ENCODE measurements at places on chromosomes 3 and 15. TPM values are rescaled to one million over a fixed set of nuclear protein-coding genes. Genes with fewer than 3 reads are reported as not detected.

DNA sequence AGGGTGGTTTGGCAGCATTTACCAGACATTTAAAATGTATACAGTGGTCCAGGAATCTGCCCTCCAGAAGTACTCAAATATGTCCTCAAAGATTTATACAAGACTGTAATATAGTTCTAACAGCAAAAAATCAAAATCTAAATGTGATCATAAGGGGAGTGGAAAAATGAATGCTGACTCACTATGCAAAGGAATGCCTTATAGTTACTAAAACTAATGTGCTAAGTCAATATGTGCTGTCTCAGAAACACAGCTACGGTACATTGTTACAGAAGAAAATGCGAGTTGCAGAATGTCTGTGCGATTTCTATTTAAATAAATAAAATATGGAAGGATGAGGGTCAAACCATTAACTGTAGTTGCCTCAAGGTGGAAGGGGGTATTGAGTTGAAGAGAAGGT, 230.1 kb upstream of the UBE2E1 start:
- no peak for DNase-seq

GRCh38 chr3:100155128-100155527, 40.8 kb upstream of the FILIP1L start:
- DNase-seq = no peak

DNA sequence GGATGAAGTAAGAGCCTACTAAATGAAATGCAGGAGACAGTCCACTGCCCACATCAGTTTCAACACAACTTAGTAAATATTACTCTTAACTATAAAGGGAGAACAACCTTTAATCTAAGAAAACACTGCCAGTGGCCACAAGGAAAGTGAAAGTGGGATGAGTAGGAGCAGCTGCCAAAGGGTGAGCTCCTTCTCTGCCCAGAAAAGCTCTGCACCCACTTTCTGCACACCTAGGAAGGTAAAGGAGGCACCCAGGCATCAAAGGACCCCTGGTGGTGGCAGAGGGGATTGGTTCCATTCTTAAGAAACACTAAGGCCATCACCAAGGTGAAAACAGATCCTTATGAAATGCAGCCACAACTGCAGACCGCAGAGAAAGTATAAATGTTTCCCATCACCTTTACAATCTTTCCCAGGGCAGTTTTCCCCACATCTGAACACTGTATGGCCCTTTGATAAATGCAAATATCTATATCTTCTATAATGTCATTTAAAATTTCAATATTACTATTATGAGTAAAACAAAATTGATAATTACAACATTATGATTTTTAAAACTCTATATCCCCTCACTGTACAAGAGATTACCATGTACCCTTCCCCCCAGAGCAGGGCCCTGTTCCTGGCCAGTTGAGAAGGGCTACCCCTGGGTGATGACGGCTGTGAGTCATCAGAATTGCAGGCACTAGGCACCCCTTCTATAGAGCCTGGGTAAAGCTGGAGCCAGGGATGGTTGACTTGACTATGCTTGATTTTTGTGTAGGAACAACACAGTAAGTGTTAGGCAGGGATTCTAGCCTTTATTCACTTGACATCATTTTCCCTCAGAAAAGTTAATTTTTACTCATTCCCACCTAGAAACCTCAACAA, 92.0 kb downstream of the SNRK start:
- DNase-seq = no peak

- DNase-seq = no peak
Measured at GRCh38 chr15:88250826-88251225, 5.7 kb downstream of the NTRK3 start.

GRCh38 chr15:43215961-43216360, 4.9 kb downstream of the EPB42 start:
- DNase-seq = no peak

- DNase-seq = no peak
Measured at GRCh38 chr15:34362047-34362773, 4.8 kb downstream of the LPCAT4 start.

DNA sequence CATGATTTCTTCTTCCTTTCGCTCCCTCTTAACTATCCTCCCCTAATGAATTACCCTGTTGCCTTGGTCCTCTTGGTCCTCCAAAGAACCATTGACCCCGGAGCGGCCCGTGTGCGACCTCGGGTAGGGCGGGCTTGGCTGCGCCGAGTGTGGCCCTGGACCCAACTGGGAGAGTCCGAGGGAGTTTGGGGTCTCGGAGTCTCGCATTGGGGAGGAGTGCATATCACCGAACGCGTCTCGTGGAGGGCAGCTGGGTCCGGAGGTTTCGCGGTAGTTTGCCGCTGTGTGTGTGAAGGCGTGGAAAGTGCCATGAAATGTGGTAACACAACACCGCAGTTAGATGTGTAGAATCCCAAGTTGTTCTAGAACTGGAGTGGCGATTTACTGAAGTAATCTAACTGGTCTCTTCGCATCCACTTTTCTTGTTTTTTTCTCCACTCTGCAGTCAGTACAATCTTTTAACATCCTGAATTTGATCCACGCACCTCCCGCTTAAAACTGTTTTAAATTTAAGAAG, 363 bp downstream of the GTF2E1 start:
- DNase-seq = no peak

DNA sequence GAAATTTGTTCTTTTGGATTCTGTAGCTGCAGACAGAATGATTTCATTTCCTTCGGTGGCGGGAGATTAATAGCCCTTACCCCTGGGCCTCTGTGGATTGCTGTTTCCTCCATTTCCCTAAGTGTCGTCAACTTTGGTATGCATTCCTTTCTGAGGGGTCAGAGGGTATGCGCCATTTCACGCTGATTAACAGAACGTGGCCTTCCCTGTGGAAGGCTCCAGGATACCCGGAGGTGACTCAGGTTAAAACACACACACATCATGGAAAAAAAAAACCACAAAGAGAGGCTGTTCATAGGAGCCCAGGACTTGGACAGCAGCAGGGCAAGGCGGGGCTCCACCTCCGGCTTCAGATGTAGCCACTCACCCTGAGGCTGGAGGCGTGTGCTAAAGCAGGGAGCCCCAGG, 51.9 kb downstream of the EPHB1 start:
- no peak for DNase-seq

DNA sequence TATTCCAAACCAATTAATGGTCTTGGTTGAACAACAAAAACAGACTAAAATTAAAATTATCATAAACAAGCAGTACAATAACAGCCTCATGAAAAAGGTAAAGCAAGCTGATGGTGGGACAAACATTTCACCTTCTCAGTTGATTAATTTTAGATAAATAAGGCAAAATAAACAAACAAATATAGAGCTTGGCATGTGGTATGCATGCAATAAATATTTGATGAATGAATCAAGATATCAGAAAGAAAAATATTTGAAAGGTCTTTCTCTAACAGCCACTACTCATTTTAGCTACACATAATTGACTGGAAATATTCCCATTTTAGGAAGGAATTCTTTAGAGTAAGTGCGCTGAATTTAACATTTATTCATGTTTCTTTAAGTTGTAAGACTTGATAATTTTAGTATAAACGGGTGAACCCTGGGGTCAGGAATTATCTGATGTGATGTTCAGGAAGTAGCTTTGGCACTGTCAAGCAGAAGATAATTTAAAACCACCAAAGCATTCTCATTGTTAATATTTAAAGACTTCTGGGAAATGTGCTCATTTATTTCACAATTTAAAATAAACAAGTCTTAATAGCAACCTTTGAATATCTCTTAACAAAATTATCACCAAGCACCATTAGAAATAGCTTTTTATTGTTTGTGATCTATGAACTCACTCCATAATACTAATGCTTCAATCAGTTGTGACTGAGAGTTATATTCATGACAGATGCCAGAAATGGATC, 372.3 kb upstream of the TGFBR2 start:
- no peak for DNase-seq

- DNase-seq = no peak
Measured at GRCh38 chr3:156843071-156843808, 17.1 kb downstream of the LEKR1 start.

GRCh38 chr3:147425388-147425850, 16.3 kb downstream of the ZIC1 start:
- DNase-seq = no peak

- no peak for DNase-seq
Measured at GRCh38 chr3:11452312-11452711, 180.1 kb downstream of the ATG7 start.

GRCh38 chr3:171320750-171321558, 139.3 kb downstream of the TNIK start:
- no peak for DNase-seq

- DNase-seq = no peak
Measured at GRCh38 chr3:186220365-186220764, 111.5 kb upstream of the ETV5 start.

DNA sequence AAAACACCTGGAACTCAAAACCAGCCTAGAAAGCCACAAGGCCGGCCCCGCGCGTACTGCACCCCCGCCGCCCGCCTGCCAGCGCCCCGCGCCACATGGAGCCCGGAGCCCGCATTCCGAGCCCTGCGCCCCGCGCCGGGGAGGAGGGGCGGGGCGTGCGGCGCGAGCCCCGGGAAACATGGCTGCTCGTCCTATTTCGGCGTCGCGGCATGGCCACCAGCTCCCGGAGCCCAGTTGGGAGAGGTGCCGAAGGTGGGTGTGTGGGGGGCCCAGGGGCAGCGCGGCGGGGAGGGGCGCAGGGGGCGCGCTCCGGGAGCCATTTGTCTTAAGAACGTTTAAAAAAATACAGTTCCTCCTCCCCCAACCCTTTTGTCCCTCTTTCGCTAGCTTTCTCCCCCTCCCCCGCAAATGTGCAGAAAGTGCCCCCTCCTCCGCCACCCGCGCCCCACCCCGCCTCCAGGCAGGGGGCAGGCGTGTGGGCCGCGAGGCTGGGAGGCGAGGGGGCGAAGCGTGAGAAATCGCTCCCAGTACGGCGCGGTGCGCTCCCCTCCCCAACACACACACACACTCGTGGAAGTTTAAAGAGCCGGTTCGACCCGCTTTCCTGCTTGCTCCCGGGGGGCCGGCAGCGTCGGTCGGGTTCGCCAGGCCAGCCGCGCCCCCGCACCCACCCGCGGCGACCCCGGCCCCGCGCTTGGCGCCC, 2.5 kb downstream of the ANP32A start:
- DNase-seq = peak; percentile 83

DNA sequence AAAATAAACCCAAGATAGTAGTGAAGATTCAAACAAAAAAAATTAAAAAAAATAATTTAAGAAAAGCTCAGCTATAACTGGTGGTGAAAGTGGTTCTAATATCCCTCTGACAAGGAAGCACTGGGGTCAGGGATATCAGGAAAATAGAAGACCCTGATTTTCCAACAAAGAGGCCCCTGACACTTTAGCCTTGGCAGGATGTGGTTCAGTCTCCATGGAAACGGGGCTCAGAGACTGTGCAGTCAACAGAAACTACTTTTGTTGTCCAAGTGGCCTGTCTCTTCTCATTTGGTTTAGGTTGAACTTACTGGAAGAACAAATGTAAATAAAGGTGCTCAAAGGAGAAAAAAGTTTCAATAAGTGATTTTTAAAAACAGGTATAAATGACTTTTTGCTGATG, 27.2 kb downstream of the INTS14 start:
- DNase-seq = no peak

DNA sequence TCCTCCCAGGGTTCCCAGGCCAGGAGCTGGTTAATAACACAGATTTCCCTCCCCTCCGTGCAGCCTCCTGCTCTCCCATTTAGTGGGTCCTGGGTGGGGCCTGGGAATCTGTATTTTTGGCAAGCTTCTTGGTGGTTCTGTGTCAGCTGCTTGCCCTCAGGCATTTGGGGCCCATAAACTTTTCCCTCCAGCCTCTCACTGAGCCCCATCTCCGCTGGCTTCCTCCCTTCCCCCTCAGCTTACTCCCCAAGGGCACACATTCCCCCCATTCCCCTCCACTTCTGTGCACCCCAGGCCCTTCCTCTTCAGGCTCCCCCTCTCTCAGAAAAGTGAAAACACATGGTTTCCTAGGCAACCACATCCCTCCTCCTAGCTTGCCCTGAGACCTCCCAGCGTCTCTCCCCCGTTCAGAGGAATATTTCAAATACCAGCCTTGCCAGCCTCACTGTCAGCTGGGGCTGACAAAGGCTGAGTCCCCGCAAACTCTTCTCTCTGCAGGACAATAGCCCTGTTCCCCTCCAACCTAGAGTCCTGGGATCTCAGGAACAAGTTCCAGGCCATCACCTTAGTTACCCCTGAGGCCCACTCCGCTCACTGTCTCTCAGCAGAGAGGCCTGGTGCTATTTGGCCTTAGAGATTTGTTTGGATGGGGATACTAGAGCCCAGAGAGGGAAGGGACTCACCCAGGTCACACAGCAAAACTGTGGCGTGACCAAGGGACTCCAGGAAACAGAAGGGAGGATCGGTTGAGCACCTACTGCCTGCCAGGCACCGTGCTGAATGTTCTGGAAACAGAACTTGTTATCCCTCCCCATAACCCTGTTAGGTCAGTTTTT, 44.6 kb upstream of the SMAD6 start:
- DNase-seq = no peak

CLSTN2 gene
- 4.9 TPM for total RNA-seq

RPLP1 gene
- 1,143 TPM for total RNA-seq

CSNK1G1 gene
- 8.2 TPM for total RNA-seq

HYAL1 gene
- total RNA-seq = 70.0 TPM

FOXB1 gene
- total RNA-seq = not detected

KBTBD12 gene
- total RNA-seq = 27.5 TPM

Measured in left ventricle myocardium superior (tissue), 1 donor.